ENCODE measurements at places on chromosomes 2 and 18. TPM values are rescaled to one million over a fixed set of nuclear protein-coding genes. Genes with fewer than 3 reads are reported as not detected.

The CNPPD1 gene
- 79.3 TPM for total RNA-seq

The ANKRD30B gene
- total RNA-seq, result not detected

The SLC9A2 gene
- total RNA-seq, result not detected

The TSGA10 gene
- 20.7 TPM for total RNA-seq

The LYG2 gene
- not detected for total RNA-seq

The MYL1 gene
- not detected for total RNA-seq

The ANTXR1 gene
- total RNA-seq, result not detected

The C2orf81 gene
- total RNA-seq, result 5.3 TPM

The HJURP gene
- 0.19 TPM for total RNA-seq

The GPR45 gene
- total RNA-seq, result not detected

All from CD4-positive, alpha-beta memory T cell (primary cell).